ENCODE measurements at places on chromosomes 16 and 17.
A peak's percentile ranks its signal among the peaks of the same experiment; 100 is the strongest.

DNA sequence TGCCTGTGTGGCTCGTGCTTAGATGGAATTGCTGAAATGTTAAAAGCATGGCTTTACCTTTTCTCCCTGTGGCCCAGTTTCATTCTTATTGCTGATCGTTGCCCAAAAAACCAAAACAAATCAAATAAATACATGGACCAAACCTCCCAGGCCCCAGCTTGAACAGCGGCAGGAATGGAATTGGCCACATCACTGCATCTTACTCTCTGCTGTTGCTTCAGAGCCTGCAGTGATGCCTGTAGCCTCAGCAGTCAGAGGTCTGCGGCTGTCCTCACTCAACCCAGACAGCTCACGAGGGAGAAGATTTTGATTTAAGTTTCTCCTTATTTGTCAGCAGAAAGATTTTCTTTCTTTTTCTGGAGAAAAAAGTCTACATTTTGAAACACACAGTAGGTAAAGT is 91.5 kb downstream of the NPIPB11 start:
- DNase-seq, result no peak

GRCh38 chr16:47051031-47051430 is 77.6 kb upstream of the DNAJA2 start:
- no peak for DNase-seq

DNA sequence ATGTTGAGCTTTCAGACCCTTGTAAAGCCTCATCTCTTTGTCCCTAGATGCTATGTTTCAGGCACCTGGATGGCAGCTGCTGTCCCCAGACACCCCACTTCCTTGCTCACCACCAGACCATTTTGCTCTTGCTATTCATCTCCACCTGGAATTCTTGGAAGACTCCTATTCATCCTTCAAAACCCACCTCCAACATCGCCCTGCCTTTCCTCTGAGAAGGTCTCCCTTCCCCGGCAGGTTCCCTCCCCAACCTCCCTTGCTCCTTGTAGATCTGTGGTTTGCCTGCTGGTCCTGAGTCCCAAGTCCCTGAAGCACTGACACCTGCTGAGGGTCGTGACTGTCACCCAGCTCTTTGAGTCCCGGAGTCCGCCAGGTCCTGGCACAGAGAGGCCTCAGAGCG is 9.9 kb downstream of the ZNF469 start:
- no peak for DNase-seq

DNA sequence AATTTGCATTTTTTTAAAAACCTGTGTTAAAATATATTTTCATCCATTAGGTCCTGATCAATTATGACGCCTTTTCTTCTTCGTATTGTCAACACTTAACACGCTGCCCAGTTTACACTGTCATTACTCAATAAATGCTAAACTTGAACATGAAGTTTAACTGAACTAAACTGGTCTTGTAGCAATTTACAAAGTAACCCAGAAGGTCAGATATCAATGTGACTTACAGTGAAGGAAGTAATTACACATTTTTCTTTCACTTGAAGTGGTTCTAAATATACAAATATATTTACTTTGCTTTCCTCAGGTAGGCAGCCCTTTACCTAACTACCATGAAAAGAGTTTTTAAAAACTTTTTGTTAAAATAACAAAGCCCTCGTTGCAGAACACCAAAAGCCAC is 256.5 kb upstream of the AXIN2 start:
- no peak for DNase-seq

DNA sequence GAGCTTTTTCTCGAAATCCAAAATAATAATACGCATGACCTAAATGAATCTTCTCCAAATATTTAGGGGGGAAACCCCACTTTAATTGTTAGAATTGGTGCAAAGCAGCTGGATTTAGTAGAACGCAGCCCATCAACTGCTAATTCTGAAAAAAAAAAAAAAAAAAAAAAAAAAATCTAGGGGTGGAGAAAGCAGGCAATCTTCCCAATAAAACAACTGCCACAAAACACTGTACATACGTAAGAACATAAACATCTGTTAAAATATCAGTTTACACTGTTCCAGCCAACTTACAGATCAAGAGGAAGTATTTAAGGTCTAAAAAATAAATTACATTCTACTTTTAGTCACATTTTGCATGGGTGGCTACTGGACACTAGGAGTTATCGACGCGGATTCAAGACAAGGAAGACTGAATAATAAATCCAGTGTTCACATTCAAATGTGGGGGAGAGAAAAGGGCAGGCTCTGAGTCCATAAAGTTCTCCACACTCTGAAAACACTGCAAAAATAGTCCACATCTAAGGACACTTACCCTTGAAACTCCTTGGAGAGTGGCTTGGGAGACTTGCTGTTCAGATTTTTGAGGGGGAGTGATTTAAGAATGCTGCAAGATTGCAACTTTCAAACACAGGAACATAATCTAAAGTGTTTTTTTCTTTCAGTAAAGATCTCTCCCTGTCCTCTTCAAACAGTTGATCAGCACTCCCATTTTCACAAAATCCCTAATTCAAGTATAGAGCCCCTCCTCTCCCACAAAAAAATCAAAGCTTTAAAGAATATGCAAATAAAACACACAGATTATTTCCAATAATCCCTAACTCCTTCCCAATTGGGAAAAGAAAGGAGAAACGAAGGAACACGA is 1.3 kb downstream of the APPBP2 start:
- DNase-seq, result peak; percentile 19

DNA sequence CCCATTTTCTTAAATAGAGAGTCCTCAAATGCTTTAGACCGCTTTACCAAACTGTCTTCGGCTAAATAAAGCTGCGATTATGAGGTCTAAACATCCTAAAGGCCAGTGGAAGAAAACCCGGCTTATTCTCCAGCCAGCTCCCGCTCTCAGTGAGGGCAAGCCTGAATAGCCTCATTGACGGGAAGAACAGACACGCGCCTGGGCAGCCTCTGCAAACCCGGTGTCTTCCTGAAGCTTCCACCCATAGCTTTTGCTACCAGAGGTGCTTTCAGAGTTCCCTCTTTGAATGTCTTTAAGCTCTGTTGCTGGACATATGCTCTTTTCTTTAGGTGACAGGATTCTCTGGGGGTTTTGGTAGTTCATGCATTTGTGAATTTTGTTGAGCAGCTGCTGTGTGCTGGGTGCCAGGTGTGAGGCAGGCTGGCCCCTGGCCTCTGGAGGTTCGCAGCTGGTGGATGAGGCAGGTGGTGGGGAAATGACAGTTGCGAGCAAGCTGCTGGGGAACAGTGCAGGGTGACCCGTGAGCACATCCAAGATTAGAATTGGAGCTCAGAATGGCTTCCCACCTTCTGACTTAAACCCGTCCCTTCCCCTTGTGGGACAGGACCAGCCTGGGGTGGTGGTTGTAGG is 44.7 kb downstream of the CRISPLD2 start:
- no peak for DNase-seq

DNA sequence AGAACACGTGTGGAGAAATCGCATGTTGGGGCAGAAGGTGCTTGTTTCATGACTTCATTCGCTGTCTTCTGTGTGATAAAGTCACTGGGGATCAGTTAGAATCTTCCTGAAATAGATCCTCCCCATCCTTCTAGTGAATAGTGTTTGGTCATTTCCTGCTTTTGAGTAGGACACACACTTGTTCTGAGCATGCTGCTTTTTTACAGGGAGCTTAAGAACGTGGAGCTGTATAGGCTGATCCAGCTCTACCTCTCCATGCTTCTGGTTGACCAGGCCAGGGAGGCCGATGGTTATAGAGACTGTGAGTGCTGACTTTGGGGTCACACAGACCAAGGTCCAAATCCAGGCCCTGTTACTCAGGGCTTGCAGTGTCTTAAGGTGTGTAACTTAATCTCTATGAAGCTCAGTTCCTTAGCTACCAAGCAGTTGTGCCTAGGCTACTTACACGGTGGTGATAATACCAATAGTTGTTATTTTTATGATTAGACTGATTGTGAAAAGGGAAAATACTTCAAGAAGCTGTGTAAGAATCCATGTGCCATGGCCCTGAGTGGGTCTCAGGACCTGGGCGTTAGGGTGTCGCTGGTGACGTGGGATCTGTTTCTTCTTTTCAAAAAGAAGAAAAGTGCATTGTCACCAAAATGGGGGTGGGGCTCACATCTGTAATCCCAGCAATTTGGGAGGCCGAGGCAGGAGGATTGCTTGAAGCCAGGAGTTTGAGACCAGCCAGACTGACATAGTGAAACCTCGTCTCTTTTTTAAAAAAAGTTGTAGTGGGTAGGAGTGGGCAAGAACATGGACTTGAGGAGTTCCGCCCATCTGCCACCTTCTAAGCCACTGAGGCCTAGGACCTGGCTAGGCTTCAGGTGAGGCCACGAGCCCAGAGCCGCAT is 64.1 kb upstream of the LGALS9 start:
- no peak for DNase-seq

DNA sequence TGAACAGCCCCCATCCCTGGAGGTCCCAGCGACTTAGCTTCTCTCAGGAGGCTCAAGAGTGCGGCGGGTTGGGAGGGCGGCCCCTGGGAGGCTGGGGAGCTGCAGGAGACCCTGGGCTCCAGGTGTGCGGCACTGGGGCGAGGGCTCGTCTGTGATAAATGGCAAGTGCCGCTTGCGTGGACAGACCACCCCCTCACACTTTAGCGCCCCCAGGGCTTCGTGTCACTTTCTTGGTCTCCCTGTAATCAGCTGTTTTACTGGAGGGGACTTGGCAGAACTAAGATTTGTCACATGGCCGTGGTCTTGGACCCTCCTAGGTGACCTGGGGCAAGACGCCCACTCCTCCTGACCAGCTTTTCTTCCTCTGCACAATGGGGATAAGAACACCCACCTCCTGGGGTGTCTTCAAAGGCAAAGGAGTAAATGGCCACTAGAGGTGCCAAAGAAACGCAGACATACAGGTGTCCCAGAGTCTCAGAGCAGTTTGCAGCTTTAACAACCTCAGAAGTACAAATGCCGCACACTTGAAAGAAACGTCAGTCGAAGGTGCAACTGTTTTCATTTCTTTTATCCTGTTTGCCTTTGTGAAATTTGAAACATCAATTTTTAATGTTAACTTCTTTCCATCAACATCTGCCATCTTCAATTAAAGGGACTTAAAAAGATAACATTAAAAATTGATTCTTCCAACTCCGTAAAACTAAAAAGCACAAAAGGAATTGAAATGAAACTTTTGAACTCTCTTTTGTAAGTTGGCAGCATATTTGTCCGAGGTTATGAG is 946 bp downstream of the OSGIN1 start:
- peak; percentile 61 for DNase-seq

All from MCF 10A (cell line).